ENCODE measurements at places on chromosomes 4 and X. TPM values are rescaled to one million over a fixed set of nuclear protein-coding genes. Genes with fewer than 3 reads are reported as not detected.

DNA sequence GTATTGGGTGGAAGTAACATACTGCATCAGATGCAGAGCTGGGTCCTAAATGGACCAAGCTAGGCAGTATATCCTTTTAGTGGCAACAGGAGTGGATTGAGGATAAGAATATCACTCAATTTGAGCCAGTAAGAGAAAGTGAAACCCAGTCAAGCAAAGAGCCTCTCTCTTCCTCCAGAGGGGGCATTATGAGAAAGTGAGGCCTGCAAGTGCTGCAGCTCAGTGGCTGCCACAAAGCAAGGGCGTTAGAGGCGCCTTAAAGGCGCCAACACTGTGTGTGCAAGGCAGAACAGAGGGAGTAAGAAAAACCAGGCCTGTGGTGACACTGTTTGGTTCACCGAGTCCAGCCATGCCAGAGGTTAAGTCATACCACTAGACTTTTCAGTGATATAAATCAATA, 17.5 kb downstream of the STX18 start:
- no peak overlapping the region for H3K27ac ChIP-seq
- H3K27me3 ChIP-seq, result no peaks in the 10 kb centered on the region
- H3K36me3 ChIP-seq, result no peaks in the 10 kb centered on the region
- H3K4me3 ChIP-seq, result no peak overlapping the region
- DNase-seq, result no peak

GRCh38 chr4:122091836-122092405, 60.2 kb upstream of the BLTP1 start:
- no peaks in the 10 kb centered on the region for H3K27me3 ChIP-seq
- no peaks in the 10 kb centered on the region for H3K36me3 ChIP-seq
- H3K27ac ChIP-seq, result no peak overlapping the region
- DNase-seq, result no peak
- H3K4me1 ChIP-seq, result no peaks in the 10 kb centered on the region

DNA sequence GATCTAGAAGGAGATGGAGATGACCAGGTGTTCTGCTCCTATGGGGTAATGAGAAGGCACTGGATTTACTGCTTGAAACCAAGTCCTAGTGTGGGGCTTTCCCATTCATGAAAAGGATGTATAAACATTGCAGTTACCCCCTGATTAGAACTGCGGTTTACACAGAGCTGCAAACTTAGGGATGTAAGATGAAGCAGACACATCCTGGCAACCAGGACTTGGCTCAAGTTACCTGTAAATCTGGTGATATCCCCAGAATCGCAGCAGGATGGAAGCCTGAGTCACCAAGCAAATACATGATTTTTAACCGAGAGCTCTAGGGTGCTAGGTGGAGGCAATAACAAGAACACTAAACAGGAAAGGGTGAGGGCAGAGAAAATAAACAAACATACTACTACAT, 178.6 kb upstream of the MAMLD1 start:
- H3K4me3 ChIP-seq, result no peak overlapping the region
- no peaks in the 10 kb centered on the region for H3K36me3 ChIP-seq
- no peak overlapping the region for H3K27ac ChIP-seq
- DNase-seq, result peak; percentile 76
- H3K4me1 ChIP-seq, result no peaks in the 10 kb centered on the region
- no peaks in the 10 kb centered on the region for H3K27me3 ChIP-seq

TMEM184C gene
- 26.5 TPM for total RNA-seq

DNA sequence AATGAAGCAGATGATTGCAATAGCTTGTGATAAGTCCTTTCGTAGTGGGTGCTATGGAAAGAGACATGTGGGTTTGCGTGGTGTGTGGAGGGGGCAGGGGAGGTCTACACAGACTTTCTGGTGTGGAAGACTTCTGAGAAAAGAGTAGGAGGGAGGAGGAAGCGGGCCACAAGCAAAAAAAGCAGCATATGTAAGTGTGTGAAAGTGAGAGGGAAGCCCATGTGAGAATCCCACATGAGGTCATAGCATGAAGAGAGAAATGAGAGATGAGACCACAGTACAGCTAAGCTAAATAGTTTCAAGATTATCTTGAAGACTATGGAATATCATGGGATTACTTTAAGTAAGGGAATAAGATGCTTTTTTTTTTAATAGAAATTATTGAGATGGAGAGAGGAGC, 2039.9 kb upstream of the TENM3 start:
- DNase-seq, result no peak
- H3K4me3 ChIP-seq, result no peak overlapping the region
- H3K36me3 ChIP-seq, result no peaks in the 10 kb centered on the region
- no peaks in the 10 kb centered on the region for H3K4me1 ChIP-seq
- H3K27ac ChIP-seq, result no peak overlapping the region

DNA sequence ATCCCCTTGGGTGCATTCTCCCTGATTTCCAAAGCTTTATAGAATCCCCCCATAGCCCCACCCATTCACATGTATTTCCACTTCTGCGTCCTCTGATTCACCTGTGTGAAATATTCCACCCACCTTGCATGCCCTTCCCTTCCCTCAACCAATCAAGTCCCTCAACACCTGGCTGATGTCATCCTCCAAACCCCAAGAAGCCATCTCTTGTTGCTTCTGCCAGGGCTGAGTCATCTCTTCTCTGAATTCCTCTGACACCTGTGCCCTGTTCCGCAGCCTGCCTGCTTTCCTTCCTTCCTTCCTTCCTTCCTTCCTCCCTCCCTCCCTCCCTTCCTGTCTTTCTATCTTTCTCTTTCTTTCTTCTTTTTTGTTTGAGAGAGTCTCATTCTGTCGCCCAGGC, 9.9 kb downstream of the CRMP1 start:
- no peak overlapping the region for H3K4me3 ChIP-seq
- H3K27me3 ChIP-seq, result no peaks in the 10 kb centered on the region
- no peak overlapping the region for H3K27ac ChIP-seq
- H3K36me3 ChIP-seq, result no peaks in the 10 kb centered on the region
- no peak for DNase-seq

DNA sequence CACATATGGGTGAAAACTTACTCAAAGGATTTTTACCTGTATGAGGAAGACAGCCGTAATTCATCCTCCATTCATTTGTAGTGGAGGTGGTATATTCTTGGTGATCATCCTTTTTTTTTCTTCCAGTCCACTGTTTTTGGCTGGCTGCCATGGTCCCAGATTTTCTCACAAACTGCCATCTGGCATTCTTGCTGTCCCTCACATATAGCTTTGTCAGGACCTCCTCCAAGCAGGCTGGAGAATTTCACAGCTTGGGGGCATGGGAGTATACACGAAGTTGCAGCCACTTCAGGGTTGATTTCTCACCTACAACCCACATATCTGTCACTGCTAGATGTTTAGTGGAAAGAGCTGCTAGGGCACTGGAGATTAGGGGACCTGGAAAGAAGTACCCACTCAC, 401.0 kb downstream of the IL1RAPL1 start:
- H3K27ac ChIP-seq, result no peak overlapping the region
- DNase-seq, result no peak
- no peak overlapping the region for H3K4me3 ChIP-seq
- no peaks in the 10 kb centered on the region for H3K4me1 ChIP-seq
- H3K27me3 ChIP-seq, result no peaks in the 10 kb centered on the region

GRCh38 chrX:119783026-119783425, 8.4 kb downstream of the RPL39 start:
- H3K27me3 ChIP-seq, result no peaks in the 10 kb centered on the region
- H3K4me3 ChIP-seq, result no peak overlapping the region
- peaks cover 10% of the 10 kb centered on the region for H3K36me3 ChIP-seq
- no peaks in the 10 kb centered on the region for H3K4me1 ChIP-seq
- DNase-seq, result no peak

DNA sequence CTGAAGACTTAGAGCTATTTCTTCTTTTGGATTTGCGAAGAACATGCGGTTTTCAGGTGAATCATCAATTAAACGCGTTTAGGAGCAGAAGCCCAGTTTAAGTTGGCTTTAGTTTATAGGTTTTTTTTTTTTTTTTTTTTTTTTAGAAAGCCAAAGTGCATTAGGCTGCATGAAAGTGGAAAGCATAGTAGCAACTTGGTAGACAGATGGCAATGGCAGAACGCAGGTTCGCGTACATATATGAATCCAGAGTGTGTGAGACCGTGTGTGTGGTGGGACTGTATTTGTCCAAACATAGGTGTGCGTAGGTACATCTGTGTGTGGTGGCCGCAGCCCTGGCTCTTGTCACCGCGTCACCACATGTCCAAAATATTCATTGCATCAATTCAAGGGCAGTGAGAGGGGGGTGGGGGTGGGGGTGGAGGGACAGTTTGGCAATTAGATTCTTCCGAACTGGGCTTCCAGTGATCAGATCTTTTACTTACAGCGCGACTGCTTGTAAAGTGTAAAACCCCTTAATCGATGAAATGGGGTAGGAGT, 901 bp downstream of the JADE1 start:
- DNase-seq, result no peak
- H3K4me1 ChIP-seq, result peaks cover 10% of the 10 kb centered on the region
- H3K27ac ChIP-seq, result peak overlapping the region; percentile 92
- H3K36me3 ChIP-seq, result no peaks in the 10 kb centered on the region
- no peaks in the 10 kb centered on the region for H3K27me3 ChIP-seq

ENPEP gene
- total RNA-seq, result not detected

COL25A1 gene
- not detected for total RNA-seq

GLUD2 gene
- 0.33 TPM for total RNA-seq

DNA sequence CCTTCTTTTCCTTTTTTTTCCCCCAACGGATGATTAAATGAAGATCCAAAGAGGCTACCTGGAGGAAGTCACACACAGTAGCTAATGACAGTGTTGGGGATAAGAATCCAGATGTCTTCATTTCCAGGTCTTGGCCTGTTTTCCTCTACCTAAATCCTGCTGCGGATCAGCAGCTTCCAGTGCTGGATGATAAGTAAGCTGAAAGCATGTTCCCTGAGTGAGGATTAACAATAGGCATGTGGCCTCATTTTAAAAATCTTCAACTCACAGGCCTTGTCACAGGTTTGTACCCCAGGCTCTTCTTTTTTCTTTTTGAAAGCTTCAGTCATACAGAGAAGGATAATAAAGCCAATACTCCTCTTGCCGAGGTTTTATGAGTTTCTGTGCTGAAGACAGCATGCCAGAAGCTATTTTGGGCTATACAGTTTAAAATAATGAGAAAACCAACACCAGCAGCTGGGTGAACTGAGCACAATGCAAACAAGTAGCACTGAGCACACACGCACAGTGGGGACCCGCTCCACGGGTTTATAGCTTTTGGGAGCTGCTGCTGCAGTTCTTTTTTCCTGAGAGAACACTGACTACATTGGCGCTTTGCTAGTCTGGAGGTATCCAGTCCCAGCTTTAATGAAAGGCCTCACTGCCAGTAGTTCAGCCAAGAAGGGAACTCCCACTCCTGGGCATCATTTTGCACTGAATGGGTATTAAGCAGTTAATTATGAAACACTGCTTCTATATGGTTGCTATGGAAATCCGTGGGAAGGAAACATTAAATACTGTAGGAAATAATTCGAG, 184.2 kb upstream of the CTSO start:
- H3K27ac ChIP-seq, result no peak overlapping the region
- H3K4me1 ChIP-seq, result no peaks in the 10 kb centered on the region
- no peaks in the 10 kb centered on the region for H3K36me3 ChIP-seq
- DNase-seq, result no peak
- no peaks in the 10 kb centered on the region for H3K27me3 ChIP-seq
- no peak overlapping the region for H3K4me3 ChIP-seq

SHROOM4 gene
- total RNA-seq, result 0.13 TPM

GRCh38 chrX:100863326-100863864, 10.8 kb downstream of the NOX1 start:
- no peaks in the 10 kb centered on the region for H3K36me3 ChIP-seq
- H3K27me3 ChIP-seq, result peaks cover 8% of the 10 kb centered on the region
- no peak overlapping the region for H3K27ac ChIP-seq
- no peak overlapping the region for H3K4me3 ChIP-seq

GRCh38 chr4:663438-664428, 10.3 kb downstream of the ATP5ME start:
- peaks cover 3% of the 10 kb centered on the region for H3K4me1 ChIP-seq
- H3K27ac ChIP-seq, result peak overlapping the region; percentile 71
- DNase-seq, result no peak
- peak overlapping the region; percentile 61 for H3K4me3 ChIP-seq

DNA sequence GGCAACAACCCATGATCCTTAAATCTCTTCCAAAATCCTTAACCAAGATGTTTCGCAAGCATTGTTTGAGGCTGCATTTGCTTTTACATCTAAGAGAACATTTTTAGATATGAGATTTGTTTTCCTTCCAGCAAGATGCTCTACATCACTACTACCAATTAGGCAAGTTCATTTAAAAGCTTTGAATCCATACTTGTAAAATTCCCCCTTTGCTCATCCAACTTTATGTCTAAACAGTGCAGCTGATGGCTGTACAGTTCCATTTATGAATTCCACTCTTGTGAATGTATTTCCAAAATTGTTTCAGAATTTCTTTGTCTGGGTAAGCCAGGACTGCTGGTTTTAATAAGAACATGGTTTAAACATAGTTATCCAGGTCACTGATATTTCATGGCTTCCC, 31.5 kb downstream of the RAI2 start:
- DNase-seq, result no peak
- no peak overlapping the region for H3K27ac ChIP-seq
- no peaks in the 10 kb centered on the region for H3K4me1 ChIP-seq
- no peaks in the 10 kb centered on the region for H3K36me3 ChIP-seq

GRCh38 chr4:41360214-41360920, 103.6 kb downstream of the UCHL1 start:
- H3K4me1 ChIP-seq, result no peaks in the 10 kb centered on the region
- H3K27ac ChIP-seq, result no peak overlapping the region
- H3K36me3 ChIP-seq, result no peaks in the 10 kb centered on the region
- DNase-seq, result no peak
- H3K4me3 ChIP-seq, result peak overlapping the region; percentile 44

- no peak for DNase-seq
- H3K4me3 ChIP-seq, result no peak overlapping the region
- H3K4me1 ChIP-seq, result peaks cover 8% of the 10 kb centered on the region
- H3K27ac ChIP-seq, result no peak overlapping the region
Observed at GRCh38 chr4:184462724-184463123, 11.6 kb downstream of the IRF2 start.

- no peaks in the 10 kb centered on the region for H3K36me3 ChIP-seq
- H3K4me1 ChIP-seq, result no peaks in the 10 kb centered on the region
- no peak overlapping the region for H3K4me3 ChIP-seq
- no peak overlapping the region for H3K27ac ChIP-seq
Observed at GRCh38 chr4:11799196-11799595, 370.5 kb upstream of the HS3ST1 start.

PRKG2 gene
- 0.59 TPM for total RNA-seq

CCDC149 gene
- 3.6 TPM for total RNA-seq

All from Panc1 (cell line).